ENCODE measurements at places on chromosomes 4 and X.

- no peak for DNase-seq
Measured at GRCh38 chr4:579543-580175, 3.6 kb upstream of the TMEM271 start.

- DNase-seq: no peak
Measured at GRCh38 chr4:26870576-26871262, 10.1 kb downstream of the STIM2 start.

GRCh38 chrX:40573763-40574162 is 7.0 kb upstream of the ATP6AP2 start:
- DNase-seq: no peak

DNA sequence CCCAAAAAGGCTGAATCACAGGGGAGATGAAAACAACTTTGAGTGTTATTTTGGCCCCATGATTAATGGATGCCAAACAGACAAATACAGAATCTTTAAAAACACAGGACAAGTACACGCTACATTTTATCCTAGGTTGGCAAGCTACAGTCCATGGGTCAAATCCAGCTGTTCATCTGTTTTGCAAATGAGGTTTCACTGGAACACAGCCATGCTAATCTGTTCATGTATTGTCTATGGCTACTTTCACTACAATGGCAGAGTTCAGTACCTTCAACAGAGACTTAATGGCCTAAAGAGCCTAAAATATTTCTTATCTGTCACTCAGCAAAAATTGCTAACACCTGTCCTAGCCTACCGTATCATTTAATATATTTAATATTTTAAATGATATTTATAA is 1548.5 kb upstream of the IGFBP7 start:
- DNase-seq: no peak

DNA sequence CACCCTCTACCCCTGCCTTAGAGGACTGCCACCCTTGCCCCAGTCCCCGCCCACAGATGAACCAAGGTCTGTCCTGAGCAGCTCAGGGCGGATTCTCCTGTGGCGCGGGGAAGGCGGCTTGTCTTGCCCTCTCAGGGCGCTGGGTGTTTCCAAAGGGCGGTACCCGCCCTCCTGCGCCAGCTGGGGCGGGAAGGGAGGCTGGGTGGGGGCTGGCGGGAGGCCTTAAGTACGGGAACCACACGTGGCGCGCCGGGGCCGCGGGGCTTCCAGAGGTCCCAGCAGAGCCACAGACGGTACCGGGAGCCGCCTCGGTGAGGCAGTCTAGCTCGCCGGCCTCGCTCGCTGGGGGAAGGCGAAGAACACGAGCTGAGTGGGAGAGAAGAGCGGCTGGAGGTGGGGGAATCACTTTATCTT is 361.1 kb downstream of the MID1IP1 start:
- no peak for DNase-seq

- DNase-seq: no peak
Measured at GRCh38 chr4:5701971-5702370, 6.4 kb downstream of the EVC2 start.

GRCh38 chr4:144647095-144647561 is 1.2 kb downstream of the HHIP start:
- no peak for DNase-seq

DNA sequence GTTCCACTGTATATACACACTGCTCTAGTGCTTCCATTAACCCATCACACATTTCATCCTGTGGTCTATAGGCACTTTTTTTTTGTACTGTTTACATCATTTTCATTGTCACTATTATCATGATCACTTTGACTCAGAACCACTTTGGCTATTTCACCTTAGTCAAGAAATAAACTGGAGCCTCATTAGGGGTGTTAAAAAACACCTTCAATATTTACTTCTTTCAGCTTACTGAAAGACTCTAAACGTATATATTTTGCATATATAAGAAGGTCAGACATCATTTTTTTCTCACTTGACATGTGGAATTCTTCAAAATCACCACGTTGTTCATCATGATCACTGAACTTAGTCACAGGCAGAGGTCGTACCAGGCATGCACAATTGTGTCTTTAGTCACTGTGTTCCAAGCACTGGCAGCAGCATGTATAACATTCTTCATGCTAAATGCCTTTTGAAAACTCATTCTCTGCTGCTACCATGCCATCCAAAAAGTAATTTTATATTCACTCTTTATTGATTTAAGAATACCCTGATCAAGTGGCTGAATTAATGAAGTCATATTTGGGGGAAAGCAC is 229.2 kb upstream of the ARSJ start:
- DNase-seq: no peak

DNA sequence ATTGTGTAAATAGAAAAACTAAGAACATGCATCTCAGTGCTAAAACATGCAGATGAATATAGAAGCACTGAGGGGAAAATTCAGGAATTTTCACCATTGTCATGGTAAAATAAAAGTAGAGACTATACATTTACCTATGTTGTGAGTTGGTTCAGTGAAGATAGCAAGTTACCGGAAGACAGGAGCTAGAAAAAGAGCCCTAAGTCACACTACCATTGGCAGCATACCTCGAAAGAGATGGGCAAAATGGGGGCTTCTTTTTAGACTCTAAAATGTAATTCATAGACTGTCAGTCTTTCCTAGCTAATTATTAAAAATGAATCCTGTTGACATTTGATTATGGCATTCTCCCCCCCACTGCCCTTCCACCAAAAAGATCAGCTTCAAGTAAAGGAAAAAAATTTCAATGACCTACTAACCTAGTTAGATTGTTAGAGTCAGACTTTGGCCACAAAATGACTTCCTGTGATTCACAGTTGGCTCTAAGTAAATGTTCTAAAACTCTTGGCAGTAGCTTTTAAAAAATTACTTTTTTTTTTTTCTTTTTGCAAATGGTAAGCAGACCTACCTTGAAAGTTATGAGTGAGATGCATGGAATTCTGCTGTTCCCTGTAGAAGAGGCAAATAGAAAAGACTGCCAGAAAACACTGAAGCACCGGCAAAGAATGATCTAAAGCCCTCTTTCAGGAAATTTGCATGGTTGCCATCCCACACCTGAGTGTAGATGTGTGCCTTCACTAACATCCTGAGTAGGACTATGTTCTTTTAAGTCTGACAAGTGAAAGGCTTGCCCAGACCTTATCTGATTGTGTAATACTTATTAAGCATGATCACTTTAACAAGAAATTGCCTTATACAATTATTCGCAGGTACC is 26.4 kb upstream of the ARSJ start:
- no peak for DNase-seq

- no peak for DNase-seq
Measured at GRCh38 chr4:163380703-163381102, 37.0 kb downstream of the NPY5R start.

DNA sequence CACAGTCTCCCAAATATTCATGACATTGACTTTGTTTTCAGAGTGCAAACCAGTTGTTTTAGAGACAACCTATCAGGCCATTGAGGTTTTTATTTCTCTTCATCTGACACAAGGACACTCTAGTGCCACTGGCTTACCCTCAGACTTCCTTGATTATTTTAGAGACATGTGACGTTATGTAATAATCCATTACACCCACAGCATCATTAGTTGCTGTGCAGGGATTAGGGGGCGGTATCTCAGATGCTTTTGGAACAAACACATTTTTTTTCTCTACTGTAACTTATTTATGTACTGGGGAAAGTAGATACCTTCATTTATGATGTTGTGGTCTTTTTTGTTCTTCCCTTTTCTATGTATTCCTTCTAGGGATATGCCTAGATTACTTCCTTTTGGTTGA is 2293.1 kb downstream of the PCDH7 start:
- no peak for DNase-seq

GRCh38 chrX:112834031-112834845 is 6.4 kb downstream of the AMOT start:
- DNase-seq: no peak

DNA sequence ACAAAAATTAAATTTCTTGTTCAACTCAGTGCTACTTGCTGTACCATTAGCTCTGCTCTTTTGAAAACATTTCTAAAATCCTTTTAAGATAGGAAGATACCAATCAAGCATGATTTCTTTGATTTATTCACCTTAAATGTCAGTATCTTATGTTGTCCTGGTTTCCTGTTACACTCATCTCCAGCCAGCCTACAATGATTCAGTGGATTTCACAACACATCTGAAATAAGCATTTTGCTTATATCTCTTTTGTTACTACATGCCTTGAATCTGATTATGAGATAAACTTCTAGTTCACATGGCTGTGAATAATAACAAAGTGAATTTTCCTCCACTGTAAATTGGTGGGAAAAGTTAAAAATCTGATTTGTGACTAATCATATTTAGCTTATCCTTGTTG is 112.5 kb upstream of the BMP3 start:
- DNase-seq: no peak

DNA sequence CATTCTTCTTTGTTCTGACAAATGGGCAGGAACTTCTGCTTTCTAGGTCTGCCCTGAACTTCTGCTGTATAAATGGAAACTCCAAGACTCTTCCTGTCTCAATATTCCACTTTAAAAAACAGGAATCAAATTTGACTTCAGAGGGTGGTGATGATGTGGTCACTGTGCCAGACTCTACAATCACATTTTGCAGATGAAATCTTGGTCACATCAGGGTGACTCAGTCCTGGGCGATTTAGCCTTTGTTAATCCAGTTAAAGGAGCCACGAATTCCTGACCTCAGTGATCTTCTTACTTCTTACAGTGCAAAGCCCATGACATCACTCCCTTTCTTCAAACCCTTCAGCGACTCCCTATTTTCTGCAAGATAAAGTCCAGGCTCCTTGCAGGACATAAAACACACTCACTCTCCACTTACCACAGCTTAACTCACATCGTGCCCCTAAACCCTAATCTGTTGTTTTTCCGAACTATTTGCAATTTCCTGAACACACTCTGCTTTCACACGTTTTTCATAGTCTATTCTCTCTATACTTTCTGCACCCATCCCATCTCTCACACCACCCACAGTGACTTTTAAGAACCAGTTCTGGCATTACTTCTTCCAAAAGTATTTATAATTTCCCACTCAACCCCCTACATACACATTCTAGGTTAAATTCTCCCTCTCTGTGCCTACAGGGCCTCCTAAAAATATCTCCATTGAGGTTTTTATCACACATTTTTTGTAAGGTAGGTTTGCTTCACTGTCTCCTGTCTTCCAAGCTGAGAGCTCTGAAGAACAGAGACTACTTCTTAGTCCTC is 11.1 kb downstream of the GASK1B start:
- DNase-seq: no peak

DNA sequence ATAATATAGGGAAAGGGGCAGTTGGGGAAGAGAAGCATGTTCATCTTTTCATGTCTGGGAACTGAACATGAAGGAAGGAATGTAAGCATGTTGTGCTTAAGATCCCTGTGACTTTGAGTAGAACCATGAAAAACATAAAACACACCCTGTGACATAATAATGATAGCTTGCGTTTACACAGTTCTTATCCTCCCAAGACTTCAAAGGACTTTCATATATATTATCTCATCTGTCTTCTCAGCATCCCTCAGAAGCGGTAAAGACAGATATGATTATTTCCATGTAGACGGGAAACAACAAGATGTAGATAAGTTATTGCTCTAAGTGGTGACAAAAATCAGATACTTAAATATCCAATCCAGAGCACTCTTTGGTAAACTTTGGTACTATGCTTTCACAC is 3.3 kb upstream of the SH3RF1 start:
- no peak for DNase-seq

DNA sequence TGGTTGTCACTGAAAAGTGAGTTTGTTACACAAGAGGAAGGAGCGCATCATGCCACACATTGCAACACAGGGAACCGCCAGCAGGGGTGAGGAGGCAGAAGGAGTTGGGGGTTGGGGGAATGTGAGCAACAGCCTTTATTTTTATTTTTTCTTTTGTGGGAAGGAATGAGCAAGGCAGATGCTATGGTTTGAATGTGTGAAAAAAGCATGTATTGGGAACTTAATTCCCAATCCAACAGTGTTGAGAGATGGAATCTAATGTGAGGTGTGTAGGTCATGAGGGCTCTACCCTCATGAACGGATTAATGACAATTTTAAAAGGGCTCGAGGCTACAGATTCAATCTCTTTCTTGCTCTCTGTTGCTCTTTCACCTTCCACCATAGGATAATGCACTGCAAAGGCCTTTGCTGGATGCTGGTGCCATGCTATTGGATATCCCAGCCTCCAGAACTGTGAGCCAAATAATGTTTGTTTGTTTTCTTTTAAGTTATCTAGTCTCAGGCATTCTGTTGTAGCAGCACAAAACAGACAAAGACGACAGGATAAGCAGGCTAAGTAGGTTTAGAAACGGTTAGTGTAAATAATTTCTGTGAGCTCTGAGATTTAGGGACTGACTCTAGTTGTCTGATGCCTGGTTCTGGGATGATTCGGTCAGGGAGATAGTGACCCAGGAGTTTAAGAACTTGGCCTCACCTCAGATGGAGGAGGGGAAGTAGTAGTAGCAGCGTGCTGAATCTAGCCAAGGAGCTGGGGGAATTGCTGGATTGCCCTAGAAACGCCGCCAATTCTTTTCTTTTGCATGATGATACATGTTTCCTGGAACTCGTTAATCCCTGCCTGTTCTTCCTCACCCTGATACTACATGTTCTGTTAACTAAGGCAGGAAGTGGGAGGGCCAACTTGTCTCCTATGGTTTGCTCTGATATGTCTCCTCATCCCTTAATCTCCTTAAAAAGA is 156.6 kb upstream of the CTSO start:
- no peak for DNase-seq

DNA sequence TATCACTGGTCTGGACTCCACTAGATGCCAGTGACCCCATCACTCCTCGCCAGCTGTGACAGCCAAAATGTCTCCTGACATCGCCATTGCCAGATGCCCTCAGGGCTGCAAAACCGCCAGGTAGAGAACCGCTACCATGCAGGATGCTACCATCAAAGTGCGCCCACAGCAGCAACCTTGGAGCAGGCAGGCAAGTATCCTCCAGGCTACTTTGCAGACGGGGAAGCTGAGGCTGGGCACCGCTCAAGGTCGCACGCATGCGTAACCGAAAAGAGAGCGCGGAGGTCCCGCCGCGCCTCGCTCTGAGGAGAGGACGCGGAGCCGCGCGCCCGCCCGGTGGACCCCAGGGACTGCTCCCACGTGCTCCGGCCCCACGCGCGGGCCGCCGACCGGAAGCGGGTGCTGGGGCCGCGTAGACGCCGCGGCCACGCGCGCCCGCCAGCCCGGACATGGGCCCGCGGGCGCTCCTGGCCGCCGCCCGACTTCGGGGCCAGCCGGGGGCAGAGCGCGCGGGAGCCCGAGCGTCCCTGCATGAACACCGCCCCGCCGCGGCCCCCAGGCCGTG is at the start of gene STS:
Gene STS, plus strand, starts transcription at position 300 of the 565 bp plus-strand sequence. CDS start 105,488 bp downstream, outside the sequence.
- no peak for DNase-seq

- DNase-seq: no peak
Measured at GRCh38 chrX:83508006-83508405, at the start of gene POU3F4. Gene POU3F4, plus strand, starts transcription at chrX:83508290. Its CDS starts 35 bp downstream, at chrX:83508325.

DNA sequence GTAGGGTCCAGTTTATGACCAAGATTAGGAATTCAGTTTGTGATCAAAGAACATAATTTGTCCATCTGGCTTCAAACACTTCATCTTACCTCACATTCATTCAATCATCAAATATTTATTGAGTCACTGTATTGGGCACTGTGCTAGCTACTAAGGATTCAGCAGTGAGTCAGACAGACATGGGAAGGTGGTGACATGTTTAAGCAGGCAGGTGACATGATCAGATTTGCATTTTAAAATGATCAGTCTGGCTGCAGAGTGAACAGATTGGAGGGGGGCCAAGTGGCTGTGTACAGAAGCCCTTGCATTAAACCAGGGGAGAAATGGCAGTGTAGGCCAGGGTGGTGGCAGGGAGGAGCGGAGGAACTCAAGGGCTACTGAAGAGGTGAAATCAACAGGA is 25.1 kb upstream of the APLN start:
- no peak for DNase-seq

All from NCI-H1417 treated with DMSO at 0.1 percent for 48 hours (cell line).